ENCODE measurements at places on chromosomes 2 and 18.

DNA sequence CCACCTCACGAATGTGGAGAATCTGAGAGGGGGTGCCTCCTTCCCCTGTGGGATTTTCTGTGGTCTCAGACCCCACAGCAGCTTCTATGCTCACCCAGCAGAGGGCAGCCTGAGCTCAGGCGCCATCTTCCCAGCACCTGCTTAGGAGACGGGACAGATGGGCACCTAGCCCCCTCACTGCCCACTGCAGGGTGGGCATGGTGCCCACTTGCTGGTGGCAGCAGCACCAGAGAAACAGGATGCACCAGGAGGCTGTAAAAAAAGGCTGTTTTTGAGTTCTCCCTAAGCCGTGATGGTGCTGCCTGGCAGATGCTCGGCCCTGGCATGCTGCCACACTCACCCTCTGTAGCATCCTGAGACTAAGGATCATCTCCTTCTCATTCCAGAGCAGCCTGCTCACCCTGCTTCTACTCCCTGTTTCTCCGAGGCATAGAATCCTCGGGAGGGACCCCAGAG is 19.1 kb upstream of the SLC20A1 start:
- DNase-seq: peak; percentile 71

DNA sequence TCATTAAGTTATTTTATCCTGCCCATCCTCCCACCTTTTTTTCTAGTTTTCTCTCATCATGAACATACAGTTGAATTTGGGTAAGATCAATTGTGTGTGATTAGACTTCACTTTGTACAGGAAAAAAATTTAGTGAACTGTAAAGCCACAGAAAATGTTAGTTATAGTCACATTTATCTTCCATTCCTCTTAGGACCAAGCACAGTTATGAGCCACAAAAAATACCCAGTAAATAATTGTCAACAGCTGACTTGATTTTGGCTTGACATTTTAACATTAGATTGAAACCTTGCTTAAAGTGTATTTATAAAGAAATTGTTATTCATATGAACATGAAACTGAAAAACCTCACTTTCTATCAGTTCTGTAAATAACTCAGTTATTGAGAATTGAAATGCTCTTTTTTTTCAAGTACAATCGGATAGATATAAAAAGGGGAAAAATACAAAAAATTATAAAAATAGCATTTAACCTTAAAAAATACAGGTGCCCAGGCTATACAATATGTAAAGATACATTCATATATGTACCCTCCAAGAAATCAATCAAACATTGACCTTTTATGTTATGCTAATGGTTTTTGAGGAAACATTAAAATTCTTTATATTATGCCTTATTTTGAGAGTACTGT is 389.5 kb upstream of the NRP2 start:
- no peak for DNase-seq

- DNase-seq: no peak
Measured at GRCh38 chr18:24446953-24447538, 13.4 kb upstream of the HRH4 start.

- DNase-seq: no peak
Measured at GRCh38 chr18:77161383-77161782, 28.8 kb upstream of the MBP start.

GRCh38 chr2:209619782-209620181 is 151.8 kb upstream of the UNC80 start:
- DNase-seq: no peak

DNA sequence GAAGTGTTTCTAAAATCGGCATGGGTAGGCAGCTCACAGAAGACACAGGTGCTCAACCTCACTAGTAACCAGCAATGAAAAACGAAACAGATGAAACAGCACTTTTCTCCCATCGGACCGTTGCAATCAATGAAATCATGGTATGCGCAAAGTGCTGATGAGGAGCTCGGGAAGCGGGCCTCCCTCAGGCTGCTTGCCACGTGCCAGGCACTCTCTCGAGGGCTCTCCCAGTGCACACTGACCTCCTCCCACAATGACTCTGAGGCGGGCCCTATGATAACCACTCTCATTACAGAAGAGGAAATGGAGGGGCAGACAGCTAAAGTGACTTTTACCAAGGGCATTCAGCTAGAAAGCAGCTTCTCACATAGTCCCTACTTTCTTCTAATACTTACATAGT is 3.8 kb upstream of the ANKRD23 start:
- DNase-seq: no peak

GRCh38 chr2:54455131-54455562 is 980 bp upstream of the SPTBN1 start:
- DNase-seq: no peak

DNA sequence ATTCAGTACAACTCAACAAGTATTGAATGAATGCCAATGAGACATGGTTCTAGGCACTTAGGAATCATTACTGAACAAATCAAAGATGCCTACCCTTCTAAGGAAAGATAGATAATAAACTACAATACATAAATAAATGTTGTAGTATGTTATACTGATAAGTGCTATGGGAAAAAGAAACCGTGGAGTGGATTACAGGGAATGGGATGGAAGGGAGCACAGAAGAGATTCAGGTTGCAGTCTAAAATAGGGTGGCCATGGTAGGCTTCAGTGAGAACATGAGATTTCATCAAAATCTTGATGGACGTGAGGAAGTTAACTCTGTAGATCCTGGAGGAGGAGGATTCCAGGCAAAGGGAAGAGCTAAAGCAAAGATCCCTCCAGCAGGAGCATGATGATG is 17.9 kb upstream of the CREB1 start:
- no peak for DNase-seq

- no peak for DNase-seq
Measured at GRCh38 chr2:80326214-80326613, 21.7 kb upstream of the LRRTM1 start.

GRCh38 chr2:34567128-34567527 is 968.0 kb upstream of the FAM98A start:
- no peak for DNase-seq

DNA sequence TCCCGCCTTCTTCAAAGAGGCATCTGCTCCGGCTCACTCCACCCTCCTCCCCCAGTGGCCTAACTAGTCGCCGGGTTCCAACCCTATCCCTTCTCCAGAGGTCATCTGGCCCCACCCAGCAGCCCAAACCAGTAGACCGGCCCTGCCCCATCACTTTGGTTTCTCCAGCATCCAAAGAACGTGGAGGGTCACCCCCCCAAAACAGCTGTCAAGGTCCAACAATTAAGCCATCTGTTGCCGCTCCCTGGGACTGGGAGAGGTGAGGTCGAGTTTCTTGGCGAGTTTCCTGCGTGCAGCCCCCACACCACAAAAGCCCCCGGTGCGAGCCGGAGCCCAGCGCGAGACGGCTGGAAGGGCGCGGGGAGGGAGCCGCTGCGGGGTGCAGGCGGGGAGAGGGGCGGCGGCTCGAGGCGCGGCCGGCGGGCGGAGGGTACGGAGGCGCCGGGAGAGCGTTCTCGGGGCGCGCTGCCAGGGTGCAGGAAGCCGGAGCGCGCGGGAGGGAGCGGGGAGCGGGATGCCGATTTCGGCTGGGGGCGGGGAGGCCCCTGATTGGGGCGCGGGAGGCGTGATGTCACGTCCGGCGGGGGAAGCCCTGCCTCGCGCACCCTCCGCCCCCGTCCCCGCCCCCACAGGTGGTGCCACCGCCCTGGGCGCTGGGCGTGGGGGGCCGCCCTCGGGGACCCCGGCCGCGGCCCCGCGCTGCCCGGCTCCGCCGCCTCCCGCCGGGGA is 571 bp upstream of the GPC1 start:
- peak; percentile 89 for DNase-seq

DNA sequence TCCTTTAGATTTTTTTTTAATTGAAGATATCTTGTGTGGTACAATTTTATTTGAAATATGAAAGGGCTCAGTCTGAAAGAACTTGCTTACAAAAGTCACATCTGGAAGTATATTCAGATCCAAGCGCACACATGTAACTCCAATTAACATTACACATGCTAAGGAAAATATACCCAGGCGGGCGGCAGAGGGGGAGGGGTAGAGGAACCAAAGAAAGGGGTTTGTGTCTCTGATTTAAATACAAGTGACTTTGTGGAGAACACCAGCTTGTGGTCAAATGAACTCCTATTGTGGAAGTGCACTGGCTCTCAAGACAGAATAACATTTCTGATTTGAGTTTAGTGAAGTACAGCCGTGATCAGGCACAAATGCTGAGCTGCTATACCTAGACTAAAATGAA is 280.2 kb upstream of the SOX11 start:
- no peak for DNase-seq

DNA sequence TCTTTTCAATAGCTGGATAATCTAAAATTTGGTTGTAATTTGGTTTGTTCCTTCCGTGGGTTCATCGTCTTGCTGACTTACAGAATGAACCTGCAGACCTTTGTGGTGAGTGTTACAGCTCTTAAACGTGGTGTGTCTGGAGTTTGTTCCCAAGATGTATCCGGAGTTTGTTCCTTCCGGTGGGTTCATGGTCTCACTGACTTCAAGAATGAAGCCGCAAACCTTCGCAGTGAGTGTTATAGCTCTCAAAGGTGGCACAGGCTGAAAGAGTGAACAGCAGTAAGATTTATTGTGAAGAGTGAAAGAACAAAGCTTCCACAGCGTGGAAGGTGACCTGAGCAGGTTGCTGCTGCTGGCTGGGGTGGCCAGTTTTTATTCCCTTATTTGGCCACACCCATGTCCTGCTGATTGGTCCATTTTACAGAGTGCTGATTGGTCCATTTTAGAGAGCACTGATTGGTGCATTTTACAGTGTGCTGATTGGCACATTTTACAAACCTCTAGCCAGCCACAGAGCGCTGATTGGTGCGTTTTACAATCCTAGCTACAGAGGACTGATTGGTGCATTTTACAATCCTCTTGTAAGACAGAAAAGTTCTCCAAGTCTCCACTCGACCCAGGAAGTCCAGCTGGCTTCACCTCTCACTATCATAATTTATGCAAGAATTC is 16.6 kb downstream of the RALB start:
- DNase-seq: no peak

DNA sequence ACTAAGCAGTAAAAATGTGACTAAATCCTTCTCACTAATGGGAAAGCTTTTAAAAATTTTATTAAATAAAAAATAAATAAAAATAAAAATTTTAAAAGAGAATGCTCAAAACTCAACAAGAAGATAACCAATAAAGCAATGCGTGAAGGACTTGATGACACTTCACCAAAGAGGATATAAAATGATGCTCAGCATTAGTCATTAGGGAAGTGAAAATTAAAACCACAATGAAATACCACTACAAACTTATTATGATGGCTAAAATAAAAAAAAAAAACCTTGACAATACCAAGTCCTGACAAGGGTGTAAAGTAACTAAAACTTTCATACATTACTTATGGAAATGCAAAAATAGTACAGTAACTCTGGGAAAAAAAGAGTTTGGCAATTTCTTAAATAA is 3.3 kb upstream of the WDR75 start:
- DNase-seq: no peak

- DNase-seq: no peak
Measured at GRCh38 chr2:173161040-173161439, 85.4 kb downstream of the MAP3K20 start.

DNA sequence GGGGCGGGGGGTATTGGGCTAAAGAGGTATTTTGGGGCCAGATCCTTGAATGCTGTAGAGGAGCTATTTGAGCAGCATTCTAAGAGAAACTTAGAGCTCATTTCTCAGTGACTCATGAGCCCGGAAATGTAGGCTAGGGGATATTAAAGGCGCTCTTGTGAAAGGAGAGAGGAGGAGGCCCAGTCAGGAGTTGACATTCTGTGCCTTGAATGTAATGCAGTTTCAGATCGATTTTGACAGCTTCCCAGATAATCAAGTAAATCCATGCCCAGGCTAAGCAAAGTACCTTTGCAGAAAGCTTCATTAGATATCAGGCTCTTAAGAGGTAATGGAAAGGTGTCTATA is 1.5 kb downstream of the CAB39 start:
- peak; percentile 40 for DNase-seq

DNA sequence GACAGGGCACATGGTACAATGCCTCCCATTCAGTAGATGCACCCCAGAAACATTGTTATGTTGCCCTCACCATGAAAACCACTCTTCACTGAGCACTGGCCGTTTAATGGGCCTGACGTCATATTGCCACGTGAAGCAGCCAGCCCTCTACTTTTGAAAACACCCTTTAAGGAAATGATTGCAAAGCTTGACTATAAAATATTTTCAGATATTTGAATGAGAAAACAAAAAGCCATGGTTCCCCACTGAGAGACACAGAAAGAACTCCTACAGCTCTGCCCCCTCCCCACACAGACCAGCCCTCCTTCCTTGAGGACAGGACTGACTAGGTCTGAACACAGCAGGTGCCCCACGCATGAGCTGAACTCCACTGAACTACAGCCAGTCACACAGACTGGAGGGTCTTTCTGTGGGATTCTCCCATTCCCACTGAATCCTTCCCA is 349.1 kb downstream of the ANAPC1 start:
- no peak for DNase-seq

DNA sequence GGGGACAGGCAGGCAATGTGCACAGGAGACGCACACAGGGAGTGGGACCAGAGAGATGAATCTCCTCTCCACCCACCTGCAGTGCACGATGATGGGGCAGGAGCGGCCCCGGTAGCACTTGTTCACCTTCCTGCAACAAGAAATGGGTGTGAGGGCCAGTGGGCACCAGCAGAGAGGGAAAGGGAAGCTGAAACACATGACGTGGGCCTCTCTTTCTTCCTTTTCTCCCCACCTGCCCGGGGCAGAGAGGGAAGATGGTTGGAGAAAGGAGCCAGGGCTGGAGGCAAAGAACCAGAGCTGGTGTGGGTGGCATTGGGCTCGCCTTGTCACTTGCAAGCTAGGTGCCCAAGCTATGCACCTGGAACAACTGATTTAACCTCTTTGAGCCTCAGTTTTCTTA is 12.2 kb downstream of the DNAJB2 start:
- no peak for DNase-seq

GRCh38 chr2:158270536-158270935 is 168.9 kb downstream of the UPP2 start:
- DNase-seq: no peak

- no peak for DNase-seq
Measured at GRCh38 chr2:229815342-229815741, 101.0 kb upstream of the DNER start.

GRCh38 chr2:121819846-121820245 is 64.4 kb downstream of the TSN start:
- no peak for DNase-seq
